ENCODE measurements at places on chromosomes 6 and 20.

DNA sequence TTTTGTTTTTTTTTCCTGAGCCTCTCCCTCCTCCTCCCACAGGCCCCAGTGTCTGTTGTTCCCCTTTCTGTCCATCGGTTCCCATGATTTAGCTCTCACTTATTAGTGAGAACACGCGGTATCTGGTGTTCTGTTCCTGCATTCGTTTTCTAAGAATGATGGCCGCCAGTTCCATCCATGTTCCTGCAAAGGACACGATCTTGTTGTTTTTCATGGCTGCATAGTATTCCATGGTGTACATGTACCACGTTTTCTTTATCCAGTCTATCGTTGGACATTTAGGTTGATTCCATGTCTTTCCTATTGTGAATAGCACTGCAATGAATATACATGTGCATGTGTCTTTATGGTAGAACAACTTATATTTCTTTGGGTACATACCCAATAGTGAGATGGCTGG lies 105.6 kb upstream of the NUP153 start:
- no peak overlapping the region for H3K27ac ChIP-seq
- H3K4me1 ChIP-seq = no peaks in the 10 kb centered on the region
- no peak overlapping the region for H3K4me3 ChIP-seq
- no peaks in the 10 kb centered on the region for H3K36me3 ChIP-seq
- peaks cover 18% of the 10 kb centered on the region for H3K27me3 ChIP-seq
- DNase-seq = no peak

- no peak for DNase-seq
- peaks cover 61% of the 10 kb centered on the region for H3K27me3 ChIP-seq
- H3K36me3 ChIP-seq = peaks cover 3% of the 10 kb centered on the region
These were observed 12.9 kb downstream of the PRSS16 start for GRCh38 chr6:27260369-27260768.

DNA sequence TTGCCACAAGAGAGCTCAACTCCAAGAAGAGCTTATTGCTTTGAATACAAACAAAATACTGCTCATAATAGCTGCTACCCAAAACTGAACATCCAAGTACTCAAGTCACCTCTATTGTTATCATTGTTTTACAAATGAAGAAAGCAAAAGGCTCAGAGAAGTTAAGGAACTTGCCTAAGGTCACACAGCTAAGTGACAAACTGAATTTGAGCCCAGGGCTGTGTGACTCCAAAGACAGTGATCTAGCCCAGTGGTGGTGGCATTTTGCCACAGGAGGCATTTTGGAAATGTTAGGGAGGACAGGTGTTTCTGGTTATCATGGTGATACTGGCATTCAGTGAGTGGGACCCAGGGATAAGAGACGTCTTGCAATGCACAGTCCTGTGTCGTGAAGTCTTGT lies 79.5 kb downstream of the KCNB1 start:
- no peaks in the 10 kb centered on the region for H3K4me1 ChIP-seq
- no peak for DNase-seq

DNA sequence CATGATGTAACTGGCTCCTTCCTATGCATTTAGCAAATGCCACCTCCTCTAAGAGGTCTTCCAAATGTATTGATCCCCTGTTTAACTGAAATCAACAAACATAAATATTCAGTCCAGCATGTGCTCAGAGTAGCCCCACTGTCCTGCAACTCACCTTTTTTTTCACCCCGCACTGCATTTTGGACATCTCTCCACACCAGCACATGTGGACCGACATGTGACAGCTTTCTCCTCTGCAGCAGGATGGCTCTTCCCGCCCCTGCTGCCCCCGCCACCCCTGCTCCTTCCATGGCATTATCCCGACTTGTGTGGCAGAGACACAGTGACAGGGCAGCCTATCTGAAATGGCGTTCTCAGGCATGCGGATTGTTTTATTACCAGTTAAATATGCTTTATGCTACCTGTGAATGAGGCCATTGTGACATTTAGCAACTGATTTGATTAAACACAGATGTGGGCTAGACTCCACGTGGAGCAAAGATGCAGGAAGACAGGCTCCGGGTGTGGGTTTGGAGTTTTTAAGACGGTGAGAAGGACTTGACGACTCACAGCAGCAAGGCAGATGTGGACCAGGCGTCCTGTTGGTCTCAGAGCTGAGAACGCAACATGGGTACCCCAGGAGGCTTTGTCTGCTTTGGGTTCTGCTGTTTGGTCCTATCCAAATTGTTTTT lies 161.2 kb downstream of the EYA2 start:
- no peaks in the 10 kb centered on the region for H3K36me3 ChIP-seq
- H3K27me3 ChIP-seq = peaks cover 2% of the 10 kb centered on the region
- no peak for DNase-seq
- no peak overlapping the region for H3K4me3 ChIP-seq
- H3K4me1 ChIP-seq = no peaks in the 10 kb centered on the region
- H3K27ac ChIP-seq = no peak overlapping the region
